ENCODE measurements at places on chromosomes 6 and 20. TPM values are rescaled to one million over a fixed set of nuclear protein-coding genes. Genes with fewer than 3 reads are reported as not detected.

DNA sequence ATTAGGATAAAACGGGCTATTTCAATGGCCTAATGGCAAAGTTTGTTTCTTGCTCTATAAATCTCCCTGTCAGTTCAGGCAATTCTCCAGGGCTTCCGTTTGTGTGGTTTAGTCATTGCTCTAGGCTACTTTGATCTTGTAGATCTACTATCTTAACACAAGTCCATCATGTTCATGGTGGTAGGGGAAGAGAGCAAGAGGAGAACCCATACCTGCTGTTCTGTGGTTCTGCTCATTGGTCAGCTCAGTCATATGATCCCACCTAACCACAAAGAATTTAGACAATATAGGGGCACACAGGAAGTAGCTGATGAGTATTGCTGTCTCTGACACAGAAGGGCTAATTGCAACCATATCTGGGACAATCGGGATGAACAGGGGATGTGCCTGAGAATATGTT, 4.9 kb upstream of the DEK start:
- H3K36me3 ChIP-seq = no peaks in the 10 kb centered on the region
- peaks cover 20% of the 10 kb centered on the region for H3K27me3 ChIP-seq
- H3K27ac ChIP-seq = no peak overlapping the region
- no peak overlapping the region for H3K4me3 ChIP-seq
- H3K4me1 ChIP-seq = peaks cover 9% of the 10 kb centered on the region

GRCh38 chr6:127404133-127404532, 55.1 kb downstream of the KIAA0408 start:
- no peaks in the 10 kb centered on the region for H3K27me3 ChIP-seq
- H3K4me3 ChIP-seq = peak overlapping the region; percentile 17
- H3K4me1 ChIP-seq = peaks cover 18% of the 10 kb centered on the region
- no peak for DNase-seq
- peaks cover 3% of the 10 kb centered on the region for H3K36me3 ChIP-seq

- DNase-seq = no peak
- H3K36me3 ChIP-seq = no peaks in the 10 kb centered on the region
- H3K4me1 ChIP-seq = no peaks in the 10 kb centered on the region
- no peaks in the 10 kb centered on the region for H3K27me3 ChIP-seq
- no peak overlapping the region for H3K4me3 ChIP-seq
- no peak overlapping the region for H3K27ac ChIP-seq
These were observed 650.6 kb downstream of the CBLN4 start for GRCh38 chr20:55354720-55355119.

- H3K4me1 ChIP-seq = peaks cover 58% of the 10 kb centered on the region
- DNase-seq = no peak
These were observed 85.4 kb downstream of the HFE start for GRCh38 chr6:26172608-26172968.

DNA sequence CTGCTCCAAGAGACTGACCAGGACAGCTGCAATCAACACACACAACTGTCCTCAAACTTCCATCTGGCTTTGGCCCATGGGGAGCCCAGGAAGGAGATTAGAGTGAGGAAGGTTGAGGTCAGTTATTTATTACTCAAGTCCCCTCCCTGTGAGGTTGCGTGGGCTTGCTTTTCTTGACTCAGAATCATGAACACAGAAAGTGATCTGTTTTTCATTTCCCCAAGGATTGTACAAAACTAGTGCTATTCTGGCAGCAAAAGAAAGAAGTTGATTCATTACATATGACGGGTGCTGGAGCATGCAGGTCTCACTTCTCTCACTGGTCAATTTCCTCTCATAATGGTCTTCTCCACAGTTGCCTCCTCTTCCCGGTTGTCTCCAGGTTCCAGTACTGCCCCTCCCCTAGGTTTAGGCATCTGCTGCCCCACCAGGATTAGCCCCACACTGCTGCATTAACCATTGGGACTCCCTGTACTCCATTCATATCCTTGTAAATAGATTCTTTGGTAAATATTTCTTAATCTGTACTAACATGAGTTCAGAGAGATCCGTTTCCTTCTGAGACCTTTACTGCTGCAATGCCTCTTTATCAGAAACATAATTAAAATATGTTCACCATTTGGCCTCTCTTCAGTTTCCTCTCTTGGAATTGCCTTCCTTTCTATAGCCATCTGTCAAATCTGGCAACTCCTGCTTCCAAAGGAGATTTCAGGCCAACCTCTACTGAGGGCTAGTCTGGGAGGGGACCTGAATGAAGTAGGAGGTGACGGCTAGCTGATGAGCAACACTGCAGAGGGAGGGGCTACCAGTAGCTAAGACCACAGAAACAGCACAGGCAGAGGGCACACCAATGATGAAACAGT, 888.8 kb downstream of the QKI start:
- no peak overlapping the region for H3K27ac ChIP-seq
- no peaks in the 10 kb centered on the region for H3K27me3 ChIP-seq
- no peaks in the 10 kb centered on the region for H3K4me1 ChIP-seq

GRCh38 chr6:82260997-82261732, 13.6 kb upstream of the IBTK start:
- no peak for DNase-seq
- no peak overlapping the region for H3K27ac ChIP-seq
- peaks cover 4% of the 10 kb centered on the region for H3K27me3 ChIP-seq
- H3K36me3 ChIP-seq = no peaks in the 10 kb centered on the region
- H3K4me1 ChIP-seq = no peaks in the 10 kb centered on the region

DNA sequence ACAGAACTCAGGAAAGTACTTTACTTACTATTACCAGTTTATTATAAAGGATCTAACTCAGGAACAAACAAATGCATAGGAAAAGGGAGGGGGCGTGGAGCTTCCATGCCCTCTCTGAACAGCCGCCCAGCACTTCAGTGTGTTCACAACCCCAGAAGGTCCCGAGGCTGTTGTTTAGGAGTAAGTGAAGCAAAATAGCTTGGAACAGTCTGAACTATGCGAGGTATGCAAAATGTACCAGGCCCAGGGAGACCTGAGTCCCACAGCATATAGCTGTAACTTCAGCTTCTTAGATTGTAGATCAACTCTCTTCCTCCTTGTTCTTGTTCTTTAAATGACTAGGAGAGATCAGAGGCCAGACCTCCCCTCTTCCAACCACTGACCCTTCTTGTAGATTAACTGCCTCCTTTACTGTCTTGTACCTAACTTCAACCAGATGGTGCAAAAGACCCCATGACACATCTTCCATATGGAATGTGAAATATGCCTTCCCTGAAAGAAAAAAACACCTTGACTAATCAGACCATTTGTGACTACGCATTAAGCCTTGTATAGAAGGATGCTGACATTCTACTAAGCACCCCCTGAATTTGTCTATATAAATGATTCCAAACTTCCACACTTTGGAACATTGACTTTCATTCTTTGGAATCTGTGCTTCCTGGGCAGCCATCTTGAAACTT, 98.8 kb upstream of the SNX9 start:
- H3K27me3 ChIP-seq = peaks cover 20% of the 10 kb centered on the region
- no peaks in the 10 kb centered on the region for H3K4me1 ChIP-seq
- no peak for DNase-seq
- H3K4me3 ChIP-seq = no peak overlapping the region

- no peaks in the 10 kb centered on the region for H3K36me3 ChIP-seq
- H3K27me3 ChIP-seq = peaks cover under 1% of the 10 kb centered on the region
- H3K4me1 ChIP-seq = no peaks in the 10 kb centered on the region
- no peak for DNase-seq
These were observed 63.4 kb upstream of the MPC1 start for GRCh38 chr6:166446146-166446545.

SNAP91 gene
- not detected for total RNA-seq

DNA sequence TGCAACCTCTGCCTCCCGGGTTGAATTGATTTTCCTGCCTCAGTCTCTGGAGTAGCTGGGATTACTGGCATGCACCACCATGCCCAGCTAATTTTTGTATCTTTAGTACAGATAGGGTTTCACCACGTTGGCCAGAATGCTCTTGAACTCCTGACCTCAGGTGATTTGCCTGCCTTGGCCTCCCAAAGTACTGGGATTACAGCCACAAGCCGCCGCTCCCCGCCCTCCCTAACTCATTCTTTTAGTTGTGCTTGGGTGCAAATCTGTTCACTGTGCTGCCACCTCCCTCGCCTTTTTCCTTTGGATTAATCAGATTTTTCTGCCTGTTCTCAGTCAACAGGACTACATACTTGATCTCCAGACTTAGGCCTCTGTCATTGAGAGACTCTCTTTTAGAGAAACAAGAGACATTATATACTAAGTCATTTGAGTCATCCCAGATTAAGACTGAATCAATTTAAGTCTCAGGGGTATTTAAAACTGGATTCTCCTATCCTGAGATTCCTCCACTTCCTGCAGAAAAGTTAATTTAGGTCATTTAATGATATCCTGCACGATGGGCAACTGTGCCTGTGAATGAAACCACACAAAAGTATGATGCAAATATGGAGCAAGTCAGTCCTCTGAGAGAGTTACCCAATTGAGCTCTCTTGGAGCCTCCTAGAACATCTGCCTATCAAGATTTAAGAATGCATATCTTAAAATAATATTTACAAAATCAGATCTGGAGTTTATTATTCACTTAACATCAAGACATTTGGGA, 136.1 kb upstream of the THEMIS start:
- no peak overlapping the region for H3K27ac ChIP-seq
- H3K36me3 ChIP-seq = no peaks in the 10 kb centered on the region
- H3K27me3 ChIP-seq = no peaks in the 10 kb centered on the region
- no peak for DNase-seq
- no peak overlapping the region for H3K4me3 ChIP-seq

LAMA5 gene
- 0.83 TPM for total RNA-seq

DNA sequence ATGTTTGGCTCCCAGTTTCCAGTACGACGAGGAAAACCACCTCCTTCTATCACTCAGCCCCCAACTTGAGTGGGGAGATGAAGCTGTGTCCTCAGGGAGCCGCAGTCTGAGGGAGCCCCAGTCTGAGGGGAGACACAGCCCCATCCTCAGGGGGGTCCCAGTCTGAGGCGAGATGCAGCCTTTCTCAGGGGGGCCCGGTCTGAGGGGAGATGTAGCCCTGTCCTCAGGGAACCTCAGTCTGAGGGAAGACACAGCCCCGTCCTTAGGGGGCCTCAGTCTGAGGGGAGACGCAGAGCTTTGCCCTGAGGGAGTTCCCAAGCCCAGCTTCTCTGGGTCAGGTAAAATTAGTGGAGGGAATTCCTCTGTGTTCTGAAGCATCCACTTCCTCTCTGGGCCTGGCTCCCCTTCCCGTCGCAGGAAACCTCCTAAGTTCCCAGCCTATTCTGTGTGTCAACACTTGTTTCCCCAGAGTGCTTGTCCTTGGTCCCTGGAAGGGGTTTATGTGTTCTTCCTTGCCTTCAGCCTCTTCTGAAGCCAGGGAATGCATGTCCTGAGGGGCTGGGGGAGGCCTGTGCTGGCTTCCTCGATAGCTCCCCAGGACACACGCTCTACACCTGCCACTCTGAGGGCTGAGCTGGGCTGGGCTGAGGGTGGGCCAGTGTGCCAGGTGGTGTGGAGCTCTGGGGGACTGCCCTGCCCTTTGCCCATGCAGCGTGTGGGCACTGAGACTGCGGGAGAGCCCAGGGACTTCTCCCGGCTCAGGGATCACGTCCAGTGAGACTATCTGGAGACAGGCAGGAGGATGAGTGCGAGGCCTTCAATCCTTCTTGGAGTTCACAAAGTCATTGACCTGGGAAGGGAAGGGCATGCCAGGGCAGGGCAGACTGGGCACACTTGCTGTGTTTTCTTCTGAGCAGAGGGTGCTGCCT, 55.4 kb downstream of the VEGFA start:
- H3K27ac ChIP-seq = no peak overlapping the region
- no peaks in the 10 kb centered on the region for H3K36me3 ChIP-seq
- H3K4me1 ChIP-seq = no peaks in the 10 kb centered on the region
- H3K27me3 ChIP-seq = peaks cover 13% of the 10 kb centered on the region

GRCh38 chr6:166165558-166166313, 1.9 kb downstream of the TBXT start:
- peaks cover 5% of the 10 kb centered on the region for H3K4me1 ChIP-seq
- no peak overlapping the region for H3K27ac ChIP-seq
- no peaks in the 10 kb centered on the region for H3K36me3 ChIP-seq
- DNase-seq = no peak
- no peak overlapping the region for H3K4me3 ChIP-seq
- H3K27me3 ChIP-seq = peaks cover 53% of the 10 kb centered on the region

DNA sequence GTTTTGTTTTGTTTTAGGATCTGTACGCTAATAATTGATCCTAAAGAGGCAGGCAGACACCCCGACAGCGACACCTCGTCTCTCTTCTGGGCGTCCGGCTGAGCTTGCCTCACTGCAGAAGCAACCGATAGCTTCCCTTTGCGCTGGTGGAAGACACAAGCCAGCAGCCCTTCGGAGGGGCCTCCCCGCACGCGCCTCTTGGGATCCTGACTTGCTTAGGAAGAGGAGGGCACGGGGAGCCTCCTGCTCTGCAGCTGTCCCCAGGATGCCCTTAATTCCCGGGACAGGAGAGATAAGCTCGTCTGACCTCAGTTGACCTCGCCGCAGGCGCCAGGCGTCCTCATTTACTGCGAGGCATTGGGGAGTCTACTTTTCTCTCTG, 94.0 kb downstream of the CD83 start:
- H3K4me1 ChIP-seq = peaks cover 29% of the 10 kb centered on the region
- DNase-seq = peak; percentile 3
- peak overlapping the region; percentile 80 for H3K4me3 ChIP-seq
- H3K27me3 ChIP-seq = peaks cover 6% of the 10 kb centered on the region
- peak overlapping the region; percentile 70 for H3K27ac ChIP-seq
- H3K36me3 ChIP-seq = no peaks in the 10 kb centered on the region

GRCh38 chr6:117907601-117908245, 659 bp downstream of the SLC35F1 start:
- H3K4me1 ChIP-seq = no peaks in the 10 kb centered on the region
- no peak for DNase-seq
- peaks cover 44% of the 10 kb centered on the region for H3K27me3 ChIP-seq
- H3K4me3 ChIP-seq = no peak overlapping the region
- H3K36me3 ChIP-seq = no peaks in the 10 kb centered on the region

TRIM10 gene
- total RNA-seq = 0.05 TPM

CLVS2 gene
- not detected for total RNA-seq

PFDN6 gene
- total RNA-seq = 122 TPM

C6orf163 gene
- total RNA-seq = 1.6 TPM

DNA sequence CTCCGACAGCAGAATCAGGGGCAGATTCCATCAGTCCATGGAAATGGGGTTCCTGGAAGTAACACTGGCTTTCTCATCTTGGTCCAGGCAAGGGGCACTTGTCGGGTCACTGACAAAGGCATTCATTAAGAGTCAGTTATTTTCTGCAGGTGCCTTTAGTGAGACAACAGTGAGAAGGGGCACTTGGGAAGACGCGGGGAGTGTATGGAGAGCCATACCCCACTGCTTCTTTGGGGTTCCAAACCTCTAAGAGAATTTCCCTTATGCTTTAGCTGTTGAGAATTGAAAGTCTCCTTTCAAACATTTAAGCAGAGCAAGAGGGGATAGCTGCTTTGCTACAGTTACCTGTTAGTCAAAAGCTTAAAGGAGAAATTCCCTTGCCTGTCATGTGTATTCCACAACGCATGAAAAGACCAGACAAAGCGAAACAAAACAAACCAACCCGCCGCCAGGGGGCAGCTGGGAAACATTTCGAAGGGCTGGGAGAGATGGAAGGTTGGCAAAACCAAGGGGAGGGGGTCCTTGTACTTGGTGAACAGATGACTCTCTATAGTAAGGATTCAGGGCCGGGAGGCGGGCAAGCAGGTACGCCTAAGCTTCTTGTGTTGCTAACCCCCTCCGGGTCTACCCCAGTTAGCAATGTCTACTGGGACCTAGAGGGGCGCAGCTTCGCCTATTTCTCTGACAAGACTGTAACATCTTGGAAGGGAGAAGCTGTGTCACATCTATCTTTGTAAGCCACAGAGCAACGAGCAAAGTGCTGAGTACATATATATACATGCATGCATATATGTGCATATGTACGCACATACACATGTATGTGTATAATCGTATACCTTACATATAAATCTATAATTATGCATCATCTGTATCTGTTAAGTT, 474.9 kb upstream of the AGPAT4 start:
- no peaks in the 10 kb centered on the region for H3K27me3 ChIP-seq
- H3K4me3 ChIP-seq = no peak overlapping the region
- no peaks in the 10 kb centered on the region for H3K36me3 ChIP-seq
- no peak for DNase-seq

FITM2 gene
- 2.2 TPM for total RNA-seq

Data from activated T-helper 1 cell treated with anti-CD3 and anti-CD28 coated beads, Interleukin-12 subunit alpha, Interleukin-12 subunit beta, Interleukin-2, Interleukin-4 antibody, amounts not matched to agents 30 ng/mL and 10 ng/mL and 1 ng/mL, durations not matched to agents 14 hours and 24 hours and 36 hours (primary cell).